Endothelial cell (in vitro differentiated cells): ENCODE measurements at places on chromosomes 4 and X.
A peak's percentile ranks its signal among the peaks of the same experiment; 100 is the strongest.

DNA sequence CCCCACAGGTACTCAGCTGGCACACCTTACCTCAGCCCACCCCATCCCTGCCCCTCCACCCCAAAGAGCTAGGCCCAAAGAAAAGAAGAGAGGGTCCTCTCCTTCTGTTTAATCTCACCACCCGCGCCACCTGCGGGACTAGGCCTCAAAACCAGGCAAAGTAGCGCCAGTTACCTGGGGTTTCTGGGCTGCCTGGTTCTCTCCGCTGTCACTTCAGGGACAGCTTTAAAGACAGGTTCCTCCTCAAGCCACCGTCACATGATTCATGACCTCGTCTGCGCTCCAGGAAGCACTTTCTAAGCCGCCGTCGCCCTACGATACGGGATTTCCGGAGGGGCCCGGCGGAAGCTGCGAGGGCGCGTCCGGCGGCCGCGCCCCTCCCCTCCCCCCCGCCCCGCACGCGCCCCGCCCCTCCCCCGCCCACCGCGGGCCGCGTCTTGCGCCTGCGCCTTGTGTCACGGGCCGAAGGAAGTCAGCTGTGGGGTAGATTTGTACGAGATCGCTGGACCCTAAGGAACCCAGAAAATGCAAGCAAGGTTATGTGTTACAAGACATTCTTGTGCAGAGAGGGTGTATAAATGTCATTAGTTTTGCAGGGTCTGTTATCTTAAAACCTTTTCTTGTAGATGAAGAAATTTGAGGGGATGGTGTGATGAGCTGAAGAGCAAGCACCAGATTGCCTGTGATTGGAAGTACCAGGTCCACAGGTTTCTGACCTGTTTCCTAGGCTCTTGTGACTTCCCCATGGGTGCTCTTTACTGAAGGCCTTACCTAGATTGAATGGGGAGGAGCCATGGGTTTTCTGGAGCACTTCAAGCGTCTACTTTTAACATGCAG, at the start of gene LAMTOR3:
LAMTOR3 (minus strand) TSS at position 267 of the 837 bp plus-strand sequence. CDS start 464 bp downstream, outside the sequence.
- DNase-seq: peak; percentile 82
- H3K27me3 ChIP-seq: peaks cover 11% of the 10 kb centered on the region
- H3K4me3 ChIP-seq: peak within 1 kb of the TSS; percentile 97
- peaks cover 10% of the 10 kb centered on the region for H3K4me1 ChIP-seq
- peak within 1 kb of the TSS; percentile 96 for H3K27ac ChIP-seq

- DNase-seq: peak; percentile 30
- H3K4me1 ChIP-seq: peaks cover 11% of the 10 kb centered on the region
- no peaks in the 10 kb centered on the region for H3K36me3 ChIP-seq
Measured at GRCh38 chr4:118865091-118865708, 23.5 kb upstream of the SYNPO2 start.

GRCh38 chrX:24241822-24242648, 71.8 kb downstream of the SUPT20HL2 start:
- H3K27ac ChIP-seq: no peak overlapping the region
- no peaks in the 10 kb centered on the region for H3K36me3 ChIP-seq
- H3K4me1 ChIP-seq: peaks cover 20% of the 10 kb centered on the region
- H3K27me3 ChIP-seq: peaks cover 4% of the 10 kb centered on the region
- no peak for DNase-seq

DNA sequence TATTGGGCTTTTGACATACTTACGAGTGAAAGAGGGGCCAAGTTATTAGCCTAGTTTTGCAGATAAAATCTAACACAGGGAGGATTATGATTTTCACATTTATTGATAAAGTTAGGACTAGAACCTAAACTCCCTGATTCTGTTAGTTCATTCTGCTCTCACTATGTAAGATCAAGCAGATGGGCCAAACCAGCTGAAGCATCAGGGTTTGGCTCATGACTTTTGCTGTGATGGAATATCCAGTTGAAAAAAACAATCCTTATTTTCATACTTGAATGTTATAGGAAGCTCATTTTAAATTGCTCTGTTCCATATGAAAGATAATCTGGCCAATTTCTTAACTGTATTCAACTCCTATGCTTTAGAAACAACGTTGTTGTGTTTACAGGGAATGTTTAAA, 21.2 kb downstream of the SPRY1 start:
- peak overlapping the region; percentile 92 for H3K27ac ChIP-seq
- H3K36me3 ChIP-seq: no peaks in the 10 kb centered on the region
- DNase-seq: no peak

GRCh38 chr4:21893136-21893535, 55.4 kb downstream of the KCNIP4 start:
- H3K4me3 ChIP-seq: no peak overlapping the region
- no peaks in the 10 kb centered on the region for H3K4me1 ChIP-seq
- H3K36me3 ChIP-seq: no peaks in the 10 kb centered on the region
- H3K27ac ChIP-seq: no peak overlapping the region

- no peak for DNase-seq
- H3K27ac ChIP-seq: no peak overlapping the region
- peaks cover 3% of the 10 kb centered on the region for H3K4me1 ChIP-seq
- no peaks in the 10 kb centered on the region for H3K27me3 ChIP-seq
- H3K36me3 ChIP-seq: no peaks in the 10 kb centered on the region
Measured at GRCh38 chr4:178275671-178276360, 833.6 kb upstream of the AGA start.

DNA sequence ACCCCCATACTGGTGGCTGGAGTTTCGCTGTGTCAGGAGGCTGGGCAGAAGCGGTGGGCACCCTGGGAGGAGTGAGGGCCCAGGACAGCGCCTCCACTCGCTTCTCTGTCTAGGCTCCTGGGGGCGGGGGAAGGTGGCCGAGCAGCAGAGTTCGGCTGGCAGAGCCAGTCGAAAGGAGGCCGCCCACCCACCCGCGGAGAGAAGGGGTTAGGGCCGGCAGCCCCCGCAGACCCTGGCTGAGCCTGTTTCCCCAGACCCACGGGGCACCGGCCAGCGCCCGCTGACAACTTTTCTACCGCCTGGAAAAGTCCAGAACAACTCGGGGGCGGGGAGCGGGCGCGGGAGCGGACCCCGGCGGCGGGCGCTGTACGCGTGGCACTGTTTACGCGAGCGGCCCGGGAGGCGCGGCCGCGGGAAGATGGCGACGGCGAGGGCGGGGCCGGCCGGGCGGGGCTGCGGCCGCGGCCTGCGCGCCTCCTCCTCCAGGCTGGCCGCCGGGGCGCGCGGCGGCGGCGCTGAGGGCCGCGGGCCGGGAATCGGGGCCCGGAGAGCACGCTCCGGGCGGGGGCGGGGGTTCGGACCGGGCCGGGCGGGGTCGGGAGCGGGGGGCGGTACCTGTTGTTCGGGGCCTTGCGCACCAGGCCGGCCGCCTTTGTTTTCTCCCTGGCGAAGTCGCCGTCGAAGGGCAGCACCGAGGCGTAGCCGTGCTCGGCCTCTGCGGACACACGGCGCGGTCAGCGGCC, 628 bp downstream of the MXD4 start:
- no peak overlapping the region for H3K27ac ChIP-seq
- H3K4me1 ChIP-seq: peaks cover 5% of the 10 kb centered on the region
- DNase-seq: peak; percentile 51
- peak overlapping the region; percentile 69 for H3K4me3 ChIP-seq
- peaks cover 7% of the 10 kb centered on the region for H3K27me3 ChIP-seq
- H3K36me3 ChIP-seq: peaks cover 7% of the 10 kb centered on the region

- H3K36me3 ChIP-seq: no peaks in the 10 kb centered on the region
- no peaks in the 10 kb centered on the region for H3K4me1 ChIP-seq
- DNase-seq: no peak
- no peak overlapping the region for H3K4me3 ChIP-seq
- H3K27ac ChIP-seq: no peak overlapping the region
Measured at GRCh38 chr4:77845400-77845799, 17.2 kb upstream of the MRPL1 start.

DNA sequence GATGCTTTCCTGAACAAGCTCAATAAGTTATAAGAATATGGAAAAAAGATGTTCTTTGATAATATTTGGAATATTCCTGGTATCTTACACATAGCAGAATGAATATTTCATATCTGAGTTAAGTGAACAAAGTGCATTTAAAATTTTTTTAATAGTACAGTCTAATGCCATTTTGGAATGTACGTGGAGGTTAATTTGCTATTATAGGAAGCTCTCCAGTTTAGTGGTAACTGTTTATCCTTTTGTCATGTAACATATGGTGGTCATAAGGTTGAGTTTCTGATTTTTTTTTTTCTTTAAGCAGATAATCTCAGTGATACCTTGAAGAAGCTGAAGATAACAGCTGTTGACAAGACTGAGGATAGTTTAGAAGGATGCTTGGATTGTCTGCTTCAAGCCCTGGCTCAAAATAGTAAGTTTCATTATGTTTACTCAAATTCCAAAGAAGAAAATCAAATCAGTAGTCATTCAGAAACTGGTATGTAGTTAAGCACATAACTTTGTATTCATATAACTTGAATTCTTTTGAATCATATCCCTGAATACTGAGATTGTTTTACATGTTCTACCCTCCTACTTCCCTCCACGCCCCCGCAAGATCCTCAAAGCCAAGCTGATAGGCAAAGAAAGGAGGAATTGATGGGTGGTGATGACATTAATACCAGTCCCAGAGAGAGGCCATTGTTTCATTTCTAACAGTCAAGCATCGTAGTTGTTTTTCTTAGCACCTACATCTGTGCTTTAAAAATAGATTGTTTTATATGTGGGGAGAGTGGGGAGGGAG, 32.1 kb downstream of the RAP1GDS1 start:
- no peak overlapping the region for H3K27ac ChIP-seq
- H3K36me3 ChIP-seq: peaks cover 4% of the 10 kb centered on the region
- H3K4me3 ChIP-seq: no peak overlapping the region
- no peak for DNase-seq
- no peaks in the 10 kb centered on the region for H3K4me1 ChIP-seq

DNA sequence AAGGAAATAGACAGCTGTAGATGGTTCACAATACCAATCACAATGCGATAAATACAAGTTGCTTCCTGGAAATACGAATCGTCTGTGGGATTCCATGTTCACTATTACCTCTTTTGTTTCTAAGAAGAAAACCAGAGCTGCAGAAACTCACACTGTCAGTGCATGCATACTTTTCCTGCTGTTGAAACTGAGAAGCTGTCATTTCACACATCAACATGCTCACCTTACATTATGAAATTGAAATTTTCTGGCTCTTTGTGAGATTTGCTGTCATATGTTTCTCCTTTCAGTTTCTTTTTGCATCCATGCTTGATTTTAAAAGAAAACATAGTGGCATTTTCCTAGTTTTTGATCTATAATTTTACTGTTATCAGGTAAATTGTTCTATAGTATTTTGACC, 418.3 kb upstream of the HTR2C start:
- no peak overlapping the region for H3K4me3 ChIP-seq
- H3K27ac ChIP-seq: no peak overlapping the region
- H3K4me1 ChIP-seq: no peaks in the 10 kb centered on the region

DNA sequence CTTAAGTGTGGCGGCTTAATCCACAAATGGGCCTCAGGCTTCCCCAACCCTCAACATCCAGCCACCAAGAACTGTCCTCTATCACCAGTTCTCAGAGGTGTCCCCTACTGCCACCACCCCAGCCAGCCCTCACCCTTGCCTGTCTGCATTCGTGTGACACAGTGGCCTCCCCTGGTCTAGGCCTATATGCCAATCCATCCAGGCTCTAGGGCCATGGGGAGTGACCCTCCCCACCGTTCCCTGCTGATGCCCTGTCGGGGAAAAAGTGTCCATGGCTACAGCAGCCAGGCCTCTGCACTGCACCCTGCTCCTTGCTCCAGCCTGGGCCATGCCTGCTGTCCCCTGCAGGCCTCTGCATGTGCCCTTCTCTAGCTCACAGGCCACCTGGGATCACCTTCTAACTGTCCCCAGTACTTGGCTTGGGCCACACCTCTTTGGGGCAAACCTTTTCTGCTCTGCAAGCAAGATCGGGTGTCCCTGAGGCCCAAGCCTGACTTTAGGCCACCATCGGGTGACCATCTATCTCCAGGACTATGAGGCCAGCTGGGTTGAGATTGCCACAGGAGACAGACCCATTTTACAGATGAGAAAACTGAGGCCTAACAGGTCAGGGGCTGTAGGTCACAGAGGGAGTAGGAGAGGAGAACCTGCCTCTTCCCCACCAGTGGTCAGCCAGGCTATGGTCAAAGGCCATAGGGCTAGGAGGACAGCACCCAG, 75.8 kb downstream of the JAKMIP1 start:
- H3K27me3 ChIP-seq: peaks cover 5% of the 10 kb centered on the region
- DNase-seq: no peak
- H3K27ac ChIP-seq: no peak overlapping the region
- no peak overlapping the region for H3K4me3 ChIP-seq
- no peaks in the 10 kb centered on the region for H3K36me3 ChIP-seq
- H3K4me1 ChIP-seq: no peaks in the 10 kb centered on the region

DNA sequence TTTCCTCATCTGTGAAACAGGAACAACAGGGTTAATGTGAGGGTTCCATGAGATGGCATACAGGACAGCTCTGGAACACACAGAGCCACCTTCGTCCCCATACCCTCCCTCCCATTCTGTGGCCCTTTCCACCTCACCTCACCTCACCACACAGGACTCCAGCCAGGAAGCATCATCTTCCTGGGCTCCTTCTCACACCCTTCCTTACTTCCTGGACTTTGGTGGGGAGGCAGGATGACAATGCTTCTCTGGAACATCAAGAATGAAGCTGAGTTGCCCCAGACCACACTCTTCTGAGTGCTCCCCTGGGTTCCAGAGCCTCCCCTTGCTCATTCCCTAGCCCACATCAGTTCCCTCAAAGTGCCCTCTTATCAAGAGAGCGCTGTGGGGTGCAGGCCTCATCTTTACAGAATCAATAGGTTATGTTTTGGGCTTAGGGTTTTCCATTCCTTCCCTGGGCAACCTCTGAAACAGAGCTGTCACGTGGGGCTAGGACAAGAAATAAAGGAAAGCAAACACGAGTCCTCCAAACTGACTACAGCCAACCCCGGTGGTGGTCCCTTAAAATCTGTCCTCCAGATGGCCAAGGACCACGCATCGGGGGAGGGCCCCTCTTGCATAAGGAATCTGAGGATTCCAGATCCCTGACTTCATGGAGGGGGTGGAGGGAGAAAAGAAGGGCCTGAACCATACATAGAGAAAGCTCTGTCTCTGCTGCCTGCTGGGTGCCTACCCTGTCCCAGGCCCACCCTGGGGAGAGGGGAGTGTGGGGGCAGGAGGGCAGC, 74.4 kb upstream of the ATP6AP2 start:
- DNase-seq: no peak
- H3K27ac ChIP-seq: no peak overlapping the region
- peaks cover 4% of the 10 kb centered on the region for H3K4me1 ChIP-seq
- peaks cover 2% of the 10 kb centered on the region for H3K27me3 ChIP-seq
- no peak overlapping the region for H3K4me3 ChIP-seq
